ENCODE measurements at places on chromosomes 2 and 18.
A peak's percentile ranks its signal among the peaks of the same experiment; 100 is the strongest.

DNA sequence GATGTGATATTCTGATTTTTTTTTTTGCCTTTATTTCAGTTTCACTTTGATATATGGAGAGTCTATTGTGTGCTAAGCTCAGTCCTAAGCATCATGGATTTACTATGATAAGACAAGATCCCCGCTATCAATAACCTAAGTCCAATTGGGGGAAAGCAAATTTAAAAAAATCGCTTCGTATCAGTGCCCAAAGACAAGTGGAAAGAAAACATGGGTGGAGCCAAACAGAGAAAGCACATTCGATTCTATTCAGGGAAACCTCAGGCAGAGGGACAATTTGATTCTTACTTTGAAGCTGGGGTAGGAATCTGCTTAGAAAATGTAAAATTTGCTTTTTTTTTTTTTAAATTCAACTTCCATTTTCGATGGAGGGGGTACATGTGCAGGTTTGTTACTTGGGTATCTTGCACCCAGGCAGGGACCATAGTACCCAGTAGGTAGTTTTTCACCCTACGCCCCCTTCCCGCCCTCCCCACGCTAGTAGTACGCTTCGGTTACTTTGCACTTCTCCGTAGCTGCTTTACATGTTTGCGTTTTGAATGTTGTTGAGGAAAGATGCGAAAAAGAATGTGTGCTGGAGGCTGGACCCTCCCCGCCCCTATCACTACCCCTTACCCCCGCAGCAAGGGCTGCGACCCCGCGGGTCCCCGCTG, 12.4 kb downstream of the KIF5C start:
- DNase-seq: peak; percentile 8

GRCh38 chr18:36095936-36096519, 28.7 kb upstream of the RPRD1A start:
- DNase-seq: peak; percentile 38

GRCh38 chr2:59025157-59025757, 784.1 kb upstream of the FANCL start:
- DNase-seq: no peak

GRCh38 chr2:30823452-30823851, 16.2 kb upstream of the CAPN13 start:
- no peak for DNase-seq

DNA sequence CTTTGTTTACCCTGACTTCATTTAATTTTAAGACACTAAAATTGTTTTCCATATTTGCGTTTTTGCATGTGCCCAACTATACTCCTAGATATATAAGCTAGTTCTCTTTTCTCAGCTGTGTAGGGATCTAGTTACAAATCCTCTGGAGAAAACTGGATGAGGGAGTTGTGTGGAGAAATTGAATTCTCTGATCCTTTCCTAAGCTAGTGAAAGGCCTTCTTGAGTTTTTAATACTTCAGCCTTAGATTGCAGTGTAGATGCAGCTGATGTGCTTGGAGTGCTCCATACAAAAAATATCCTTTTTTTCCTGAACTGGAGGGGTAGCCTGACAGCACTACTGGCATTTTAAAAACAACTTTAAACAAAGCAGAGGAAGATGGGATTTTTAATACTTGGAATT, 8.6 kb upstream of the MTX2 start:
- DNase-seq: no peak
